Muscle of arm (tissue), 14 donors: ENCODE measurements at places on chromosomes 13 and 19. TPM values are rescaled to one million over a fixed set of nuclear protein-coding genes. Genes with fewer than 3 reads are reported as not detected.

- no peak for DNase-seq
Observed at GRCh38 chr19:51595190-51596175, 24.4 kb downstream of the ZNF175 start.

GRCh38 chr13:89052699-89053098 lies 1381.5 kb downstream of the SLITRK5 start:
- DNase-seq = no peak

GRCh38 chr13:48783181-48783630 lies 129.5 kb downstream of the CYSLTR2 start:
- DNase-seq = peak; percentile 19

DNA sequence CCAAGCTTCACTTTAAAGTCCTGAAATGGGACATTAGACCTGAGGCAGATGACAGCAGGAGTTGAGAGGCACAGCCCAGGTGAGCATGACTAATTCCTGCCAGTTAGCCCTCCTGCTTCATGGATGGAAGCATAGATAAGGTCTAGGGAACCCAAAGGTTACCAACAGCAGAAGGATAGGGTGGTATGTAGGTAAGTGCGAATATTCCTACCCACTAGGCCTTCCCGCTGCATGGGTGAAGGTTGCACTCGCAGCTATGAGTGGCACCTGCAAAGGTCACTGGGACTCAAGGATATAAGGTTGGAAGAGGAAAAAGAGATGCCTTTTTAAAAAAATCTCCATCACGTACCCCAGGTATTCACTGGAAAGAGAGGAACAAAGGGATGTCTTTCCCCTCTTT lies 12.2 kb upstream of the MLLT1 start:
- DNase-seq = no peak

GRCh38 chr19:4373013-4373367 lies 27.4 kb downstream of the SH3GL1 start:
- no peak for DNase-seq

GRCh38 chr13:49530457-49530856 lies 34.7 kb downstream of the PHF11 start:
- DNase-seq = no peak

GRCh38 chr19:35115177-35115951 lies at the start of gene FXYD3:
FXYD3 (plus strand) TSS chr19:35115823; CDS start chr19:35119377, 3,554 bp downstream.
- no peak for DNase-seq

- no peak for DNase-seq
Observed at GRCh38 chr13:23770973-23771372, 118.2 kb downstream of the MIPEP start.

DNA sequence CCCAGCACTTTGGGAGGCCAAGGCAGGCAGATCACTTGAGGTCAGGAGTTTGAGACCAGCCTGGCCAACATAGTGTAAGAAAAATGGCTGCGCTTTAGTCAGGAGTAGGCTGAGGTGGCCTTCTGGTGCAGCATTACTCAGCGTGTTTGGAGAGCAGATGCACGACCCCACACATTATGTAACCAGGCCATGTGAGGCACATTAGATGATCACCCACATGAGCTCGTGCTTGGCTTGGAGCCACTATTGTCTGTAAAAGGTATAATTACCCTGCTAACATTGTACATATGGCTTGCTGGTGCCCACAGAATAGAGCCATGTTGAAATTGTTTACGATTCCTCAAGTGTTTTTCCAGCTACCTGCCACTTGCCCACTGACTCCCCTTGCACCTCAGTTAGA lies 24.0 kb upstream of the SCEL start:
- no peak for DNase-seq

- DNase-seq = no peak
Observed at GRCh38 chr19:16928916-16929315, 40.1 kb downstream of the F2RL3 start.

DNA sequence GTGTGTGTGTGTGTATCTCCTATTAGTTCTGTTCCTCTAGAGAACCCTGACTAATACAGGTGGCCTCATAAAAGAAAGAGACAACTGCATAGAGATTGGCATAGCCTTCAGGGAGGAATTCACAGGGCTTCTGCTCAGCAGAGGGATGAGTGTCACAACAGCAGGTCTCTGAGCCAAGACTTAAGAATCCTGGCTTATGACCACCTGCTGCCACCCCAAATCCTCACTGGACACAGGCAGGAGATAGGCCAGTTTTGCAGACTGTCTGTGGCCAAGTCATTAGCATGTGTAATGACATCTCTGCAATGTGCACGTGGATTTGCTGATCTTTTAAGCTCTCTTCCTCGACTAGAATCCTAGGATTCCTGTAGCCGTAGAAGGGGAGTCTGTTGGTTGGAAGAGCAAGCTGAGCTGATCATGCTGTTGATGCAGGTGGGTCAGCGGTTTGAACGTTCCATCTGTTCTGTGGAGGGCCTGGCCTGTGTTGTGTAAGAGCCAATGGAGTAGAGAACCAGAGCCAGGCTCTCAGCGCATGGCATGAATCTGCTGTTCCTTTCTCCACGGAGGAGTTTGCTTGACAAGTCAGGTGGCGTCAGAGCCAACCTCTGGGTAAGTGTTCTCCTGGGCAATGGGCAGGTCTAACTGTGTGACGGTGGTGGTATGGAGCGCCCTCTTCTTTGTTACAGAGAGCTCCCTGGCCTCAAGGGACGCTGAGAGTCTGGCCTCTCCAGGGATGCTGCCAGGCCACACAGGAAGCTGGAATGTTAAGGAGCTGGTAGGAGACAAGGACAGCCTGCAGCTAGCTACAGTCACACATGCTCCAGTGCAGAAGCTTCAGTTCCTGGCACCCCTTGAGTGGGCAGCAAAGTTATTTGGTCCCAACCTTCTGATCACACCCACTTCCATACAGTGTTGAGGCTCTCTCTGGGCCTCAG lies 503.1 kb downstream of the FOXO1 start:
- peak; percentile 21 for DNase-seq

- DNase-seq = peak; percentile 47
Observed at GRCh38 chr19:11092181-11092538, 2.9 kb downstream of the LDLR start.

DNA sequence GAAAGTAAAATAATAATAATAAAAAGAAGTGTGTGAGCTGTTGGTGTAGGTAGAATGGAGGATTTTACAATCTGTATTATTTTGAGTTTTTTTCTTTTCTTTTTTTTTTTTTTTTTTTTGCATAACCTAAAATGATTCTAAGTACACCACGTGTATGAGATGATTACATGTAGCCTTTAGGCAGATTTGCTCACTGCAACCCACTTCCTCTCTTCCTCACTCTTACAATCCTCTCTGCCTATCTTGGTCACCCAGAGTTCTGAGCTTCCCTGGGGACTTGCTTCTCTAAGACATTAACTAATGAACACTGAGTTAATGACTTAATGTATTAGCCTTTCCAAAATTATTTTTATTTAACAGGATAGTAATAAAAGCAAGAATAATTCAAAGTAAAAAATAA lies 1169.6 kb downstream of the EFNB2 start:
- no peak for DNase-seq

DNA sequence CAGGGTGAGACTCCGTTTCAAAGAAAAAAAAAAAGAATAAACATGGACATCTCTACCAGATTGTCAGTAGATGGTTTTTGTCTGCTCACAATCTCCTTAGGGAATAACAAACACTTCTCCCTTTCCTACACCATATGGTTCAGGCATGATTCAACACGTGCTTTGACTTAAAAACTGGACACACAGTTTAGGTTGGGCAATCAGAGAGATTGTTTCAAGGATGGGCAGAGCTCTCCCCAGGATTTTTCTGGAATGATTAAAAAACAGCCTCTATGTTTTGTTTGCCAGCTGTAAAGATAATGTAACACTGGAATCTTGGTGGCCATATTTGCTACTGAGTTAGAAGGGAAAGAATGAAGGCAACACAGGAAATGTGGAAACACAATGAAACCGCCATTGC lies 150.1 kb upstream of the TSC22D1 start:
- no peak for DNase-seq

DNA sequence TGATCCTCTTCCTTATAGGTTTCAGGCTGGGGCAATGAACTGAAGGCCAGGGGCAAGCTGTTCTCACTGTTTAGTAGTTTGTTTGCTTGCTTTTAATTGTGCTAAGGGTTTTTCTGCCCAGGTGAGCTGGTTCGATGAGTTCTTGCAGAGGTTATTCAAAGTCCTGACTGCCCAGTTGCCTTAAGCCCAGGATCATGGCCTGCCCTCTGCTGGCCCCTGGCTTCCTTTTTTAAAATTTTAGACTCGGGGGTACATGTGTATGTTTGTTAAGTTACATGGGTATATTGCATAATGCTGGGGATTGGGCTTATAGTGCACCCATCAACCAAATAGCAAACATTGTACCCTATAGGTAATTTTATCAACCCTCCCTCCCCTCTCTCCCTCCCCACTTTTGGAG lies 65.7 kb downstream of the ZNF536 start:
- DNase-seq = no peak

DNA sequence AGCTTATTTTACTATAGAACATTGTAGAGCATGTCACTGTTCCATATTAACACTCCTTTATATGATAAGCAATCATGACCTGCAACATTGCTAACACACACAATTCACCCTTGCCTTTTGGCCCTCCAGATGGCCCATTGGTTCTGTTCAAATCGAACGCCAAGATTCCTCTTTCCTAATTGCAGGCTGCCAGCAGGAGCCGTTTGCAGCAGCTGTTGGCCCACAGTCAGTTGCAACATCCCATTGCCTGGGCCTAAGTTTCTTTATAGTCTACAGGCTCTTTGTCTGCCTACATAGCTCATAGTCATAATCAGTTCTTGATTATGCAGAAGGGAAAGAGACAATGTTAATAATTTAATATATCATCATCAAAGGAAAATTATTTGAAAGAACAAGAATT lies 37.6 kb downstream of the KCTD12 start:
- DNase-seq = peak; percentile 30

GRCh38 chr19:511101-511851 lies 4.0 kb downstream of the TPGS1 start:
- no peak for DNase-seq

GRCh38 chr19:4455719-4456475 lies 1.7 kb downstream of the UBXN6 start:
- DNase-seq = peak; percentile 80

- no peak for DNase-seq
Observed at GRCh38 chr13:48778610-48779009, 124.9 kb downstream of the CYSLTR2 start.

- no peak for DNase-seq
Observed at GRCh38 chr13:45393941-45394570, 24.1 kb downstream of the SLC25A30 start.

The GPATCH1 gene
- polyA plus RNA-seq = 12.2 TPM

The CFAP97D2 gene
- polyA plus RNA-seq = not detected

The RNF113B gene
- not detected for polyA plus RNA-seq

The SLITRK6 gene
- polyA plus RNA-seq = 6.6 TPM

The RNF17 gene
- 0.43 TPM for polyA plus RNA-seq

The C19orf18 gene
- 1.3 TPM for polyA plus RNA-seq

The ZNF350 gene
- polyA plus RNA-seq = 9.6 TPM

The SHD gene
- polyA plus RNA-seq = 140 TPM

The KLK3 gene
- not detected for polyA plus RNA-seq

The ICAM4 gene
- 0.28 TPM for polyA plus RNA-seq

The KCTD15 gene
- polyA plus RNA-seq = 34.1 TPM

The SWSAP1 gene
- 1.5 TPM for polyA plus RNA-seq
